Fibroblast of the aortic adventitia (primary cell): ENCODE measurements at places on chromosomes 16 and 17. TPM values are rescaled to one million over a fixed set of nuclear protein-coding genes. Genes with fewer than 3 reads are reported as not detected.

Gene PLEKHG4
- total RNA-seq, result 13.3 and 24.3 TPM in 2 replicates

Gene ZG16B
- 0.27 and 1.4 TPM in 2 replicates for total RNA-seq

GRCh38 chr17:71067669-71068407 lies 898.5 kb downstream of the KCNJ2 start:
- peak; percentile 0 for DNase-seq

- no peak for DNase-seq
Measured at GRCh38 chr17:74012465-74012864, 191.0 kb upstream of the RPL38 start.

DNA sequence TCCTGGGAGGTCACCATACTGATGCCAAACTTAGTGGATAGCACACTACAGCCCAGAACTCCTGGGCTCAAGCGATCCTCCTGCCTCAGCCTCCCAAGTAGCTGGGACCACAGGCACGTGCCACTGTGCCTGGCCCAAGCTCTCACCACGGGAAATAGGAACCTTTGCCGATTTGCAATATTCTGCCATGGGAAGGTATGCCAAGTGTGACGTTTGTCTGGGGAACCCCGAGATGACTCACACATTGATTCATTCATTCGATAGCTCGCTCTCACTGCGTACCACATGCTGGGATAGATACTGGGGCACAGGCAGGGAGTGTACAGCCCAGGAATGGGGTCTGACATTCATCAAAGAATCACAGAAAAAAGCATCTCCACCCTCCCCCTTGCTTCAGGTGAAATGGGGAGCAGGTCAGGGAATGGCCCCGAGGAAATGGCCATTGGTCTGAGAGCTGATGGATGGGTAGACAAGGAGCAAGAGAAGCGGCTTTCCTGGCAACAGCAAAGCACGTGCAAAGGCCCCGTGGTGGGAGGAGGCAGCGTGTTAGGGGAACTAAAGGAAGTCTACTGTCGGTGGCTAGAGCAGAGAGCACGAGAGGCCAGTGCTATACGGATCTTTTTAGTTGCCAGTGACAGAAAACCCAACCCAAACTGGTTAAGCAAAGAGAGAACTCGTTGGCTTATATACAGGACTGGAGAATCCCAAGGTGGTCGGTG lies 44.1 kb downstream of the DNAH17 start:
- peak; percentile 8 for DNase-seq

- no peak for DNase-seq
Measured at GRCh38 chr17:14950686-14951085, 314.4 kb downstream of the PMP22 start.

DNA sequence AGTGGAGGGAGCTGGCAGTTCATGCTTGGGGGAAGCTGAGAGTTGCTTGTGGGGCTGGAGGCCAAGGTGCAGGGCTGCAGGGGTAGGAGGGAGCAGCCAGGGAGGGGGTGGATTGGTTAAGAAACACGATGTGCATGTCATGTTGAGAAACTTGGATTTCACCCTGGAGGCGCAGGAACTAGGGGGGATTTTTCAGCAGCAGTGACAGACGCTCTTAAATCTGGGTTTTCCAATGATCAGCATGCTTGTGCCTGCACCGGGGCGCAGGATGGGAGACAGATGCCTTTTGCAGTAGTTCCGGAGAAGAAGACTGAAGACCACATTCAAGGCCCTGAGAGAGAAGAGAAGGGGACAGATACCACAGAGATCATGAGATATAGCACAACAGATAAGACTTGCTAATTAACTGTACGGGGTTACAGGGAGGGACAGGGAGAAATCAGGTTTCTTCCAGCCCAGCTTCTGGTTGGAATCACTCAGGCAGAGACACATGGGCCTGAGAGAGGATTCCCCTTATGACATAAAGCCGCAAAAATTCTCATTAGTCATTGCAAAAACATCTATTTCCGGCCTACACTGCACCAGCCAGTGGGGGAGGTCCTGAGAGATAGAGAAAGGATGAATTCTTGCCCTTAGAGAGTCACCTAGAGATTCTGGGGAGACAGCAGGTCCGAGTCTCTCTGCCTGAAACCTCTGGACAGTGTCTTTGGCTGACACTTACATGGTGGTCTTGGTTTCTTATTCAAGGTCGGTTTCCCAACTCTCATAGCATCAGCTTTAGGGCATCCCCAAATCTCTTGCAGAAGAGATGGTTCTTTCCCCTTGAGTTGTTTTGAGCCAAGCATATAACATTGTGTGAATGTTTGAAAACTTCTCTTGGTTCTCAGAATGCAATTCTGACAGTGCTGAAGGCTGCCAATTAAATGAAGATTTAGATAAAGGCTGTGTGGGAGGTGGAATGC lies 27.1 kb downstream of the CDH13 start:
- DNase-seq, result peak; percentile 87

DNA sequence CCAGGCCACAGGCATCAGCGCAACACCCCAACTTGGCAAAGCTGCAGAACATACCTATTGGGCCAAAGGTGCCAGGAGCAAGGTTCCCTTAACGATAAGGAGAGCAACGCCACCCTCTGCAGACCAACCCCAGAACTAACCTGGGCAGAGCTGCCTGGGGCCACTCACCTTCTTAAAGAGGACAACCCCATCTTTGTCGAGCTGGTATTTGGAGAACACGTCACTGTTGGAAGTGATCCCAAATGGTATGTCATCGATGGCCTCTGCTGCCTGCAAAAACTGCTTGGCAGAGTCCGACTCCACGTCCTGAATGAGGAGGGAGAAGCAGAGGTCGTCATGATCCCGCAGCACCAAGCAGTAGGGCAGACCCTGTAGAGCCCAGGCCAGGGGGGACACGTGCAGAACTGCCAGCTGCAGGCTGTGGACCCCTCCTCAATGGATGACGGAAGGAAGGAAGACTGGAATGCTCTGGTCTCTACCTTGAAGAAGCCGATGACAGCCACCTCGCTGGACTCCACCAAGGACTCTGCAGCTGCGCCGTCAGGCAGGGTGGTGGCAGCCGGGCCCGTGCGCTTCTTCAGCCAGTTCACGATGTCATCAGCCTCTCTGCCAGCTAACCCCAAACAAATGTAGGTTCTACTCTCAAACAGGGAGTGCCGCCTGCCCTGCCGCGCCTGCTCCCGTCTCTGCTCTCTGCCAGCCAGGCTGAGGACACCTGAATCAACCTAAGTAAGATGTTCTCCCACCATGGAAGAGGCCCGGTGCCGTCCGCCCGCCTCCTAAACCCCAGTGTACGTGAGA lies 5.2 kb downstream of the P4HB start:
- peak; percentile 62 for DNase-seq

DNA sequence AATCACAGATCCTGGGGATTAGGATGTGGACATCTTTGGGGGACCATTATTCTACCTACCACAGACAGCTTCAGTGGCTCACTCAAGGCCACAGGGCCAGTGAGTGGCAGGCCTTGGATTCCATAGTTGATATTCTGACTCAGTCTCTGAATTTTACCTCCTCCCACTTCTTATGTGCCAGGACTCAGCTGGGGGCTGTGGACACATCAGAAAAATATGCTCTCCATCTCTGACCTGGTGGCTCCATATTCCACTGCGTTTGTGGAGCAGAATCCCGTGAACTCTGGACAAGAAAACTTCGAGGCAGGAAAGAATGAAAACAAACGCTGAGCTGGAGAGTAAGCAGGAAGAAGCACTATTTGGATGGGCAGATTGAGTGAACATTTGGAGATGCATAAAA lies 301.8 kb upstream of the MAF start:
- no peak for DNase-seq

- DNase-seq, result peak; percentile 9
Measured at GRCh38 chr17:13702266-13702665, 100.5 kb upstream of the HS3ST3A1 start.

DNA sequence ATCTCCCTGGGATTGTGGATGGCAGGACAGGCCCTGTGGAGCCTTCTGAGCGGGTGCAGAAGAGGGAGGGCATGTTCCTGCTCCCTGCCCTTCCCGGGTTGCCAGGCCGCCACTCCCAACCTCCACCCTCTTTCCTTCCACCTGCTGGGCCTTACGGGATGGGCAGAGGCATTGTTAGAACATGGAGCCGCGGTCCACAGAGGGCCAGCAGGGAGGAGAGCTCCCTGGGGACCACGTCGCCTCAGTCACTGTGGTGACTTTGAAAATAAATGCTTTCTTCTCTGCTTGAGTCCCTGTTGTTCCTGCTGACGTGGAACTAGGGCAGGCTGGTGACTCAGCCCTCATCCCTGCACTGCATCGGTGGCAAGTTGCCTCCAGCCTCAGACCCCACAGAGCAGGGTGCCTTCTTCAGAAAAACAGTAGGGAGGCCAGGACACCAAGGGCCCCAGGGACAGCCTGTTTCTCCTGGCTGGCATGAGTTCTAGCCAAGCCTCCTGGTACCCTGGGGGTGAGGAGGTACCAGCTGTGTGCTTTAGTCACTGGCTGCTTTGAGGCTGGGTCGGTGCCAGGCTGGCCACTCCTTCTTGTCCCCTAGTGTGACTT lies 224.9 kb downstream of the SEC14L1 start:
- peak; percentile 84 for DNase-seq

DNA sequence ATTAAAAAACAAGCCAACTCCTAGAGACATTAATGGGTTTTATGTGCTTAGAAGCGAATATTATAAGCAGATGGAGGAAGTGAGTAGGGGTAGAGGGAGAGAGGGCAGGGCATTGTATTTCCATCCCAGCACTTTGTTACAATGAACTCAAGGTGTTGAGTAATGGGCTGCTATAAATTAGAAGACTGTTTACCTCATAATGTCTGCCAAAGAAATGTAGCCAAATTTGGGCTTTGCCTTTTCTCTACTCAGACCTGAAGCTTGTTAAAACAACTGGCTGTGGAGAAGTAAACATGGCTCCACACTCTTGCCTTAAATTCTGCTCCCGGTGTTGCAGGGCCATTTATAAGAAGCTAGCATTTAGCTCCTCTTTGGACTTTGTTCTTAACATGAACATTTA lies 134.7 kb downstream of the PMP22 start:
- no peak for DNase-seq

DNA sequence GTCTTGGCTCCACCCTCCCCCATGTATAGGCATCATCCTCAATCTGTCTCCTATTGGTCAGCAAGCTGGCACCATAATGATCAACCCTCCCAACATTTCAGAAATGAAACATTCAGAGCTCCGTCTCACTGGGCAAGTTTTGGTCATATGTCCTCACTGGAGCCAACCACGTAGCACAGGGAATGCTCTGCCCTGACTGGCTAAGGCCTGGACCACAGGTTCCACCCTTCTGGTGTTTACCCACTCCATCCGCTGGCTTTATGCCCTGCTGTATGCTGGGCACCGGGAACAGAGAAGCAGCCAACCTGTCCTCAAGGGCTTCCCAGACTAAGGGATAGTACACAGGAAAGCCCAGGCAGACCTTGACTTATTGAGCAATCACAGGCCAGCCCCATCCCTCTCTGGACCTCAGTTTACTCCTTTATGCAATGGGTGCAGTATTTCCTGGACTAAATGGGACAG lies 20.5 kb downstream of the MYO15A start:
- DNase-seq, result peak; percentile 57

DNA sequence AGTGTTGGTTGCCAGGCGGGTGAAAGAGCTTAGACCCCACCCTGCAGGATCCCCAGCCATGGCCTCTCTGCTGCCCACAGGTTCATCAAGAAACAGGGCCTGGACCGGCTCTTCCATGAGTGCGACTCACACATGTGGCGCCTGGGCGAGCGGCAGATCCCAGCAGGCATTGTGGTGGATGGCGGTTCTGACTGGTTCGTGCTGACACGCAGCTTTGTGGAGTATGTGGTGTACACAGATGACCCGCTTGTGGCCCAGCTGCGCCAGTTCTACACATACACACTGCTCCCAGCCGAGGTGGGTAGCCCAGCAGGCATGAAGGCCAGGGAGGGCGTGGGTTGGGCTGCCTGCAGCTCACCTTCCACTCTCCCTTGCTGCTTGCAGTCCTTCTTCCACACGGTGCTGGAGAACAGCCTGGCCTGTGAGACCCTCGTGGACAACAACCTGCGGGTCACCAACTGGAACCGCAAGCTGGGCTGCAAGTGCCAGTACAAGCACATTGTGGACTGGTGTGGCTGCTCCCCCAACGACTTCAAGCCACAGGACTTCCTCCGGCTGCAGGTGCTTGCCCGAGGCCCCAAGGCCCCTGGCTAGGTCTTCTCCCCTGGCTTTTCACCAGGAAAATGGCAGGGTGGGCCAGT lies 9.9 kb downstream of the XYLT2 start:
- DNase-seq, result no peak
